Natural killer cell (primary cell): ENCODE measurements at places on chromosomes 11 and 22. TPM values are rescaled to one million over a fixed set of nuclear protein-coding genes. Genes with fewer than 3 reads are reported as not detected.

The CENPM gene
- 6.1 TPM for total RNA-seq

The NCAM1 gene
- total RNA-seq = 187 TPM

The TRIM29 gene
- not detected for total RNA-seq

The NXPE2 gene
- total RNA-seq = not detected

The PLAAT3 gene
- total RNA-seq = 34.1 TPM

The OR5I1 gene
- not detected for total RNA-seq

The MPPED2 gene
- 0.99 TPM for total RNA-seq

The TMEM121B gene
- total RNA-seq = 0.35 TPM

The ART5 gene
- total RNA-seq = not detected

The OR51I1 gene
- total RNA-seq = not detected

The PKP3 gene
- total RNA-seq = not detected

The OR5P2 gene
- not detected for total RNA-seq

The ANO3 gene
- total RNA-seq = not detected

The OR5A1 gene
- total RNA-seq = not detected

The CHADL gene
- total RNA-seq = 1.2 TPM

The INS gene
- total RNA-seq = not detected

The BEST1 gene
- total RNA-seq = 2.0 TPM

The TSGA10IP gene
- total RNA-seq = not detected

The PAFAH1B2 gene
- total RNA-seq = 58.8 TPM

The ARHGAP8 gene
- total RNA-seq = 32.6 TPM

The CELSR1 gene
- total RNA-seq = 0.89 TPM

The MIAT gene
- total RNA-seq = 76.3 TPM

The OR5B21 gene
- 0.55 TPM for total RNA-seq

The C11orf42 gene
- total RNA-seq = not detected

The EIF4ENIF1 gene
- total RNA-seq = 41.7 TPM

The PKDREJ gene
- total RNA-seq = 0.07 TPM

The GLYAT gene
- not detected for total RNA-seq

The AMOTL1 gene
- total RNA-seq = 8.9 TPM

The CDON gene
- 0.25 TPM for total RNA-seq

The DUSP8 gene
- 24.1 TPM for total RNA-seq

The VSIG10L2 gene
- total RNA-seq = not detected

The F2 gene
- total RNA-seq = 0.14 TPM

The OR9G4 gene
- total RNA-seq = not detected

The IRAG1 gene
- 0.50 TPM for total RNA-seq

The TRIM68 gene
- 14.7 TPM for total RNA-seq

The PAMR1 gene
- not detected for total RNA-seq

The SEPTIN3 gene
- not detected for total RNA-seq

The MCAT gene
- 9.3 TPM for total RNA-seq

The MPEG1 gene
- total RNA-seq = 20.0 TPM

The FZD4 gene
- 0.05 TPM for total RNA-seq

The SERPIND1 gene
- 0.43 TPM for total RNA-seq

The PANX2 gene
- 0.16 TPM for total RNA-seq

The VPS51 gene
- 180 TPM for total RNA-seq

The IGSF22 gene
- 1.7 TPM for total RNA-seq

The RTN4RL2 gene
- 0.38 TPM for total RNA-seq

The IL17REL gene
- not detected for total RNA-seq

The SLC7A4 gene
- total RNA-seq = not detected

The SLC22A6 gene
- total RNA-seq = not detected

The ISX gene
- not detected for total RNA-seq

The PRPF19 gene
- 61.0 TPM for total RNA-seq

The OR52E5 gene
- total RNA-seq = not detected

The SLC5A4 gene
- total RNA-seq = not detected

The CDCA5 gene
- 6.8 TPM for total RNA-seq
